Mesenteric fat pad (tissue), 1 donor: ENCODE measurements at places on chromosomes 6 and 20. TPM values are rescaled to one million over a fixed set of nuclear protein-coding genes. Genes with fewer than 3 reads are reported as not detected.

IRF4 gene
- 6.3 TPM for total RNA-seq

GRM1 gene
- not detected for total RNA-seq

CNR1 gene
- 16.7 TPM for total RNA-seq

JAG1 gene
- 96.7 TPM for total RNA-seq

RGS17 gene
- total RNA-seq = 4.6 TPM

LY6G6C gene
- total RNA-seq = not detected

GJA1 gene
- total RNA-seq = 107 TPM
